ENCODE measurements at places on chromosomes 2 and 18.

- DNase-seq: no peak
Measured at GRCh38 chr2:419687-420317, 131.9 kb upstream of the ALKAL2 start.

- peak; percentile 7 for DNase-seq
Measured at GRCh38 chr18:33146014-33146413, 294.5 kb downstream of the CCDC178 start.

DNA sequence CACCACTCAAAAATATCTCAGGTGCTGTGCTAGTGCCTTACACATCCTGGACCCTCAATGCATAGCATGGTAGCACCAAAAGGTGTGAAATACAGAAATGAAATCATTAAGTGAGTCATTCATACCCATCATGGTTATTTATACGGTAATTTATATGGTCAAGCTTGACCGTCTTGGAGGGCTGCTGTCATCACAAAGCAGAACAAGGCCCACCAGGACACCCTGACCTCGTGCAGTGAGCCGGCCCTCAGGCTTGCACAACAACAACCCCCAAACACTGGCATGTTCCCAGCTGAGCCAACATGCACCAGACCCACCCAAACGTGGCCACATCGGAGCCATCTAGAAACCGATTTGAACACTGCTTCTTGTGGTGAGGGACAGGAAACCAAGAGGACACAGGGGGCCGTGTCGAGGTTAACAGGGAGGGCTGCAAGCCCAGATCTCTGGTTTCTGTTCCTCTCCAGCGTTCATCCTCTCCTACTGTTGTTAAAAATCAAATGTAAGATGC lies 378.5 kb upstream of the ID2 start:
- DNase-seq: no peak

DNA sequence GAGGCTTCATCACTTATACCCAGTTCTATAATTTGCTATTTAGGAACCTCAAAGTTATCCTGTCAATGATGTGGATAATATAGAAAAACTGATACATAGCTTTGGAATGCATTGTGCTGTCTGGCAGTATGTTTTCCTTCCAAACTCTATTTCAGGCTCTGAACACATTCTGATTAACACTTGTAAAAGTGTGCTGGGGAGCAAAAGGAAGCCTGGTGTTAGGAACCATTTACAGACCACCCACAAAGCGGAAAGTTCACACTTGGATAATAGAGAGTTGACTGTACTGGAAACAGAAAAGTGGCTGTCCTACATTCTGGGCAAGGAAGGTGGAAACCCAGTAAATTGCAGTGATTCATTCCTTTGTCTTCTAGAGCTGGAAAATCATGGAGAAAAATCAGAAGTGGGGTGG lies 114.5 kb upstream of the ZFP36L2 start:
- DNase-seq: peak; percentile 61

DNA sequence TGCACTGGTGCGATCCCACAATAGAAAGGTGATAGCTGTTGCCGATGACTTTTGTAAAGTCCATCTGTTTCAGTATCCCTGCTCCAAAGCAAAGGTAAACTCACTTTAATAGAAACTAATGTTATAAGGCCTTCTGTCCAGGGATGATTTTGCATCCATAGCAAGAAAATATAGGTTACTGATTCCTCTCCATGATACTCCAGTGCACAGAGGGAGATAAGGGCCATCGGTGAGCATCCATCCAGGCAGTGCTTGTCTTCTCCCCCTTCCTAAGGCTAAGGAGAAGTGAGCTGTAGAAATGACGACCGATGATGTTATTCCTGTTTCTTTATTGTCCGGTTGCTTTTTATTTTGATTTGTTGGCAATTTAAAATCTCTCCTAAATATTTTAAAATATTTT lies 32.1 kb downstream of the COX7A2L start:
- no peak for DNase-seq

DNA sequence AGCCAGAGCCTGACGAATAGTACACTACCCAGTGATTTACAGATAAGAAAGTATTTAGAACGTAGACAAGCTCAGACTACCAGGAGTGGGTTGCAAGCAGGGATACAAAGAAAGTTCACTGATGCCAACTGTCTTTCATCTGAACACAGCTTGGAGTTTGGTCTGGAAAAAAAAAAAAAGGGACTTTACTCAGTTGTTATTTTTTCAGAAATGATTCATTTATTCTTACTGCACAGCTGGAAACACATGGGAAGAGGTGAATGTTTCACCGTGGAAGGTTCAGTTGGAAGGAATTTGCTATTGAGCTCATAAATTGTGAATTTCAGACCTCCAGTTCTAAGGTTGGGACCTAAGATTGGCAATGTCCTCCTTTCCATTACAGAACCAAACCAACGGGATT lies 259.7 kb downstream of the ETAA1 start:
- no peak for DNase-seq

DNA sequence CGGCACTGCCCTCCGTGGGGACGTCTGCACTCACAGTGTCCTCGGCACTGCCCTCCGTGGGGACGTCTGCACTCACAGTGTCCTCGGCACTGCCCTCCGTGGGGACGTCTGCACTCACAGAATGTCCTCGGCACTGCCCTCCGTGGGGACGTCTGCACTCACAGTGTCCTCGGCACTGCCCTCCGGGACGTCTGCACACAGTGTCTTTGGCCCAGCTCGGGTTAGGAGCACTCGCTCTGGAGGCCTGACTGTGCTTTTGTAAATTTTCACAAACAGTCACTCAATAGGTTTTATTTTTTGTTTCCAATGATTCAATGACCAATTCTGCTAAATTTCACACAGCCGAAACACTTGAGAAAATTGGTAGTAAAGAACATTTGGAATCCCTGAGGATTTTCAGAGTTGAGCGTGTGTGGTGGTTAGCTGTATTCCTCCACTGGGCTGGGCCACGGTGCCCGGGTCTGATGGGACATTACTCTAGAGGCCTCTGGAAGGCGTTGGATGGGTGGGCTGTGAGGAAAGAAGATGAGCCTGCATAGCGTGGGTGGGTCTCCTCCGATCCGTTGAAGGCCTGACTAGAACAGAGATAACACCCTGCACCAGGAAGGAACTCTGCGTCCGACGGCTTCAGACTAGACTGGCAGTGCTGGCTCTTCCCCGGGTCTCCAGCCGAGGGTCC lies 134.8 kb downstream of the RTP5 start:
- DNase-seq: no peak

GRCh38 chr2:200051611-200051945 lies 96.2 kb downstream of the MAIP1 start:
- peak; percentile 29 for DNase-seq

DNA sequence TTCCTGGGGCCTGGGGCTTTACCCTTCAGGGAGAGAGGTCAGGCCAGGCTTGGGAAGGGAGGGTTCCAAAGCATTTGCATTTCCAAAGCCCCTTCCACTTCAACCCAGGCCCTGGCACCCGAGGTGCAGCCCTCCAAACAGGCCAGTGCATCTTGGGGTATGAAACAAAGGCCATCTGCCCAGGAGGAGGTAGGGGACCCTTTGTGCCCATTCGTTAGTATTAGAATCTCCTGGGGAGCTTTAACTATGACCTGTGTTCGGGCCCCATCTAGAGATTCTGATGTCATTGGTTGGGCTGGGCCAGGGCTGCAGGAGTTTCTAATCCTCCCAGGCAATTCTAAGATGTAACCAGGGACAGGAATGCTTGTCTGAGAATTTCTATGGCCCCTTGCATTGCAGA lies 73.6 kb downstream of the CIB4 start:
- no peak for DNase-seq

DNA sequence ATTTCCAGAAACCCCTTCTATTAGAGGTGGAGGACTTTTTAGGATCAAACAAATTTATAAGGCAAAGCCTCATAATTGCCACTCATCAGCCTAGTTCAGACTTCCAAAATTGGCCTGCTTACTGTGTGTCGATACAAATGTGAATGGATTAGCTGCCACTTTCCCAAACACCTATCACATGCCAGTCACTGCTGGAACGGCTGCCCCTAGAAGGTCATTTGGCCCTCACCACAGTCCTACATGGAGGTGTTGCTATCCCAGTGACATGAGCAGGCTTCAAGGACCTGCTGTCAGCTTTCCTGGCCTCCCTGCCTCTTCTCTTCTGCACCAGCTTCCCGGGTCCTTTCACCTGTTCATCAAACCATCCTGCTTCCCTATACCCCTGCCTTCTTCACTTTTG lies 279.2 kb upstream of the SKOR2 start:
- DNase-seq: no peak

DNA sequence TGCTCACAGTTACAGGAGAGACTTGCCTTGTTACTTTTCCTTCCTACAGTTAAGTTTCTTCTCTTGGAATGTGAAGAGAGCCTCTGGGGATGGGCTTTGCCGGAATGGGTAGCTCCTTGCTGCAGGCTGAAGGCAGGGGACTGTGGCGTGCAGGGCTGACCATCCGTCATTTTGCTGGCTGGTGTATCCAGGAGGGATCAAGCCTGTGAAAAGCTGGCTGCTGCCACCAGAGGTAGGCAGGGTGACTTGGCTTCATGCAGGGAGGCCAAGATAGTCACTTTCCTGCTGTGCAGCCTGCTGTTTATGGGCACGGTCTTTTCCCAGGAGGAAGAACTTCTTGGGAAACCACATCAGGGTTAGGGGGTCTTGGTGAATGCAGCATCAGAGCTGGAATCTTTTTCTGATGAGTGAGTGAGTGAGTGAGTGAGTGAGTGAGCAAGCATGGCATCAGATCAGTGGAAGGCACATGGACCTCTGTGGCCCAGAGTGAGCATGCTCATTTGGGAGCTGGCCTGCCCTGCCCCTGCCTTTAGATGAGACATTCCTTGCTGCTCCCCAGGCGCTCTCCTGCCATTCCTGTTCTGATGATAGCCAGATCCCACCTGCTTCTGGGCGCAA lies 33.0 kb downstream of the FHOD3 start:
- DNase-seq: peak; percentile 51

GRCh38 chr2:1645761-1646476 lies 98.4 kb downstream of the PXDN start:
- no peak for DNase-seq

- peak; percentile 23 for DNase-seq
Measured at GRCh38 chr2:170369894-170370293, 191.9 kb downstream of the MYO3B start.

GRCh38 chr2:158512323-158512722 lies 55.6 kb downstream of the PKP4 start:
- no peak for DNase-seq

- DNase-seq: no peak
Measured at GRCh38 chr2:130754811-130755210, 529 bp upstream of the AMER3 start.

DNA sequence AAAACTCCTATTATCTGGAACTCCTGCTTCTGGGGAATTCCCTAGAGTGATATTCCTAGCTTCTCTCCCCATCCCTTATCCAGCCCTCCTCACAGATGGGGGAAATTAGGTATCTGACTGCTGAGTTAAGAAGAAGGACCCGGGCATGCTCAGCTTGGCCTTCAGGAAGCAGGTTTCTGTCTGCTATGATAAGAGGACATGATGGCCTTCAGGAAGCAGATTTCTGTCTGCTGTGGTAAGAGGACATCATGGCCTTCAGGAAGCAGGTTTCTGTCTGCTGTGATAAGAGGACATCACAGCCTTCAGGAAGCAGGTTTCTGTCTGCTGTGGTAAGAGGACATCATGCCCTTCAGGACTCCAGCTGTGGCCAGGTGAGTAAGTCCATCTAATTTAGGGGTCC lies 65.2 kb downstream of the PLEKHM3 start:
- DNase-seq: no peak

- DNase-seq: no peak
Measured at GRCh38 chr18:10973567-10974203, 175.7 kb downstream of the PIEZO2 start.

DNA sequence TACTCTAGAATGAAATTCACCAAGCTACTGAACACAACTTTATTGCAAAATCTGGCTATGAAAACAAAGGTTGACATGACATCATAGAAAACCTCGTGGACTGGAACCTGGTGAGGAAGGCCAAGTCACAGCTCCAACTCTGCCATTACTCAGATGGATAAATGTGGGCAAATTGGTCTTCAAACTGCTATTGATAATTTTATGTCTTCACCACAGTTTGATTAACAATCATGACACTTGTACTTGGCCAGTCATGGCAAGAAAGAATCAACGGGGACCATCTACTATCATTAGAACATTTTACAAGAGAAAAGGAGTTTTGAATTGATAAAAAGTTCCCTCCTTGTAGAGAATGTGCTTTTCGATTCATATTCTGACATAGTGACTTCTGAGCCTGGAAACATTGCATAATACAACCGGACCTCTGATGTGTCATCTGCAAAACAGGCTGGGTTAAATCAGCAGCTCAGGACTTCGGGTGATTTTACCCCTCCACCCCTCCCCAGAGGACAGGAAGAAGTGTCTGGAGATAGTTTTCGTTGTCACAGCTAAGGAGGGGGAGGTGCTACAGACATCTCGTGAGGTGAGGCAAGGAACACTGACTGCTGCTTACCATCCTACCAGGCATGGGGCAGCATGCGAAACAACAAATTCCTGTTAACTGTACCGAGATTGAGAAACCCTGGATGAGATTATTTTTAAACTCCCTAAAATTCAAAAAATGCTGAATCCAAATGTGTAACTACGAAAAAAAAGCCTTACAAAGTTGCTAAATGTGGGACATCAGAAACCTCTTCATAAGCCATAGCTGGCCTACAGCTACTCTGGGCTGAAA lies 8.4 kb downstream of the L3MBTL4 start:
- peak; percentile 2 for DNase-seq

GRCh38 chr2:128640166-128640844 lies 321.6 kb upstream of the HS6ST1 start:
- no peak for DNase-seq

DNA sequence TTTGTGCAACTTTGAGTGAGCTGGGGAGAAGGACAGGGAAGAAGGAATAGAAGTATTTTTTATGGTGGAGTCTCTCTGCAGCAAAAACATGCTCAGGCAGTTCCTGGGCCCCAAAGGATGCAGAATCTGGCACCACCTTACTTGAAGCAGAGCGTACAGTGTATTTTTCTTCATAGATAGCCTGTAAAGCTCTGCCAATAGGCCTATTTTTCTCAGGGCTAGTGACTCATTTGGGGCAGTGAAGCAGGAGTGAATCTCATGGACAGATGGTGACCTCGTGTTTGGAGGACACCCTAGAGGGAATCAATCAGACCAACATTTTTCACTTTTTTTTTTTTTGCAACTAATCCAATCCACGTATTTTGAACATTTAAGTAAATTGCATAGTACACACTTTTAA lies 268.1 kb upstream of the CXCR4 start:
- DNase-seq: no peak

DNA sequence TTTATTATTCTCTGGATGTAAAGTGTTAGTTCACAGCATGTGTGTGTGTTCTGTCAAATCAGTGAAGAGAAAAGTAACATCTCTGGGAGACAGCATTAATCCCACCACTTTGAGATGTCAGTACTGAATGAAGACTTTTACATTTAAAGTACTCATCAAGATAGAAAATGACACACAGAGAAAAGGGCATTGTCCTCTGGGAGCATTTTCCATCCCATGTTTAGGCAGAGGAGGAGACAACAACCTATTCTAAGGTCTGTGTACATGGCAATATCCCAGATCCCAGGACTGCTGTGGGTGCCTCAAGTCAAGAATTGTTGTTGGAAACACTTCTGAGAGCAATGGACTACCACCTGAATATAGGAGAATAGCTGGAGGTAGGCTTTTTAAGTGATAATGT lies 201.5 kb downstream of the PPP1R1C start:
- no peak for DNase-seq

- peak; percentile 97 for DNase-seq
Measured at GRCh38 chr2:112811841-112812306, 24.7 kb downstream of the IL1B start.

GRCh38 chr2:196558497-196558896 lies 81.0 kb upstream of the CCDC150 start:
- DNase-seq: peak; percentile 13

Data from epithelial cell of esophagus (primary cell).